SK-N-DZ (cell line): ENCODE measurements at places on chromosomes 2 and 18.
A peak's percentile ranks its signal among the peaks of the same experiment; 100 is the strongest.

GRCh38 chr2:45904267-45904945, 252.9 kb downstream of the PRKCE start:
- no peak for DNase-seq

DNA sequence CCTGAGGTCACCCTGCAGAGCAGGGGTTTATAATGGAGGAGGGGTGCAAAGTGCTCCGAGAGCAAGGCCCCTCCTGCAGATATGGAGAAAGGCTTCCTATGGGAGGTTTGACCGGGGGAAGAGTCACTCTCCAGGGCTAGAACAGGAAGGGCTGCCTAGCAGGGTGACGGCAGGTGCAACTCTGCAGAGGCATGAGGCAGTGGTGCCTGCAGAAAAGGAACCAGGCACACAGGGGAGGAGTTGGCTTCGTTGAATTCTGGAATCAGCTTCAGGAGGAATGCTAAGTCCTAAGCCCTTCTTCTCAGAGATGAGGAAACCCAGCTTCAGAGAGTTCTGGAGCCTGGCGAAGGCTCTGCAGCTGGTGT, 17.5 kb upstream of the HPCAL1 start:
- DNase-seq, result no peak

- DNase-seq, result no peak
Observed at GRCh38 chr2:11281186-11281585, 63.2 kb downstream of the ROCK2 start.

DNA sequence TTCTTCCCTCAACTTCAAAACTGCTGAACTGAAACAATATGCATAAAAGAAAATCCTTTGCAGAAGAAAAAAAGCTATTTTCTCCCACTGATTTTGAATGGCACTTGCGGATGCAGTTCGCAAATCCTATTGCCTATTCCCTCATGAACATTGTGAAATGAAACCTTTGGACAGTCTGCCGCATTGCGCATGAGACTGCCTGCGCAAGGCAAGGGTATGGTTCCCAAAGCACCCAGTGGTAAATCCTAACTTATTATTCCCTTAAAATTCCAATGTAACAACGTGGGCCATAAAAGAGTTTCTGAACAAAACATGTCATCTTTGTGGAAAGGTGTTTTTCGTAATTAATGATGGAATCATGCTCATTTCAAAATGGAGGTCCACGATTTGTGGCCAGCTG, 8.4 kb downstream of the HOXD8 start:
- no peak for DNase-seq

DNA sequence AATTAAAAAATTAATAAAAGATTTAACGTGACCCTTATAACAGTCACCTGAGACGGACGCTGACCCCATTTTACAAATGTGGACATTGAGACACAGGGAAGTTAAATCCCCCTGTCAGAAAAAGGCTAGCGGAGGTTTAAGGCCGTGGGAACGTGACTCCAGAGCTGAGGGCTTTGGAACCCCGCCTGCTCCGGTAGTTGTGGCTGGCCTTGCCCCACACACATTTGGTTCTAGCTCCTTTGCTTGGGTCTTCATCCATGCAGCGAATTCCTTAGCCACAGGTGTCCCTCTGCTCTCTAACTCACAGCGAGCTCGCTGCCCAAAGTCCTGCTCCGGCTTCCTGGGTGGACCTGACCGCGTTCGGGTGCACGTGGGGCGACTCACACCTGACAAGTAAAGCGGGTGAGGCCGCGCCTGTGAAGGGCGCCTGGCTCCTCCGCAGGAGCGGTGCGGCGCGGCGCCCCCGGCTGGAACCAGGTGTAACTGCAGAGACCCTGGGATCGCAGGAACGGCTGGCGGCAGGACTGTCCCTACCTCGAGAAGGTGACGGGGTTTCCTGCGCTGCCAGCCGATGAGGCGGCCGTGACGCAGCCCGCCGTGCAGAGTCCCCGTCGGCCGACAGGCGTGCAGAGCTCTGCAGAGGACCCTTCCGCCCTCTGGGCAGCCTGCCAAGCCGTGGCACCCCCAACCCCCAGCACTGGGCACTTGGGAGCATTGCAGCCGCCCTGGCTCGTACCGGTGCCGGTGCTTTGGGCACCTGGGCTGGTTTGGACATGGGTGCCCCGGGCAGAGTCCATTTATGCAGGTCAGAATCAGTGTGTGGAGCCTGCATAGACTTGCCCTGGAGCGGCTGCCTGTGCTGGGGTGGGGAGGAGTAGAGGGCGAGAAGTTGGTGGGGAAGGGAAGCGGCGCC, 2.4 kb upstream of the PROC start:
- DNase-seq, result peak; percentile 55

DNA sequence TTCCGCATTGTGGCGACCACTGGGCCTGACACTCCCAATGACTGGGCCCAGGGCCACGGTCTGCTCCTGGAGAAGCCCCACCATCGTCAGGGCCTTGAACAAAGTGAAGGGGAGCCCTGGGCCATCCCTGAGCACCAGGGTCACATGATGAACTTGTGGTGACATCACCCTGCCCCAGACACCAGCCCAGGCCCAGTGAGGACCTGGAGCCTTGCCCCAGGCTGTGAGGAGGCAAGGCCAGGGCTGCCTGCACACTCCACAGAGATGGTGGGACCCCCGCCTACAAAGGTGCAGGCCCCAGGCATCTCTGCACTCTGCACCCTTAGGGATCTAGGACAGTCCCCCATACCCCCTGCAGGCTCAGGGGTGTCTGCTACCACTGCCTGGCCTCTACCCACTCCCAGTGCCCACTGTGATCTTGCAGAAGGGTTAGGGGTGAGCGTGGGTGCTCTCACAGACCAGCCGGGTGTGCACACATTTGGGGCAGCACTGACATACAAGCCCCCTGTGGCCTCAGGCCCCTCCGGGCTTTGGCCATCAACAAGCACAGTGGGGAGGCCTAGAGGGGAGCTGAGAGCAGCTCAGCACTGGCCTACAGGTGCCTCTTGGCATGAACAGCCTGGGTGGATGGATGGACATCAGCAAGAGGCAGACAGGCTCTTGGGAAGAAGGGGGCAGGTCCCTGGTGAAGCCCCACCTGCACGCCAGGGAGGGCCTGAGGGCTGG, 624.0 kb upstream of the LRRTM4 start:
- DNase-seq, result no peak

DNA sequence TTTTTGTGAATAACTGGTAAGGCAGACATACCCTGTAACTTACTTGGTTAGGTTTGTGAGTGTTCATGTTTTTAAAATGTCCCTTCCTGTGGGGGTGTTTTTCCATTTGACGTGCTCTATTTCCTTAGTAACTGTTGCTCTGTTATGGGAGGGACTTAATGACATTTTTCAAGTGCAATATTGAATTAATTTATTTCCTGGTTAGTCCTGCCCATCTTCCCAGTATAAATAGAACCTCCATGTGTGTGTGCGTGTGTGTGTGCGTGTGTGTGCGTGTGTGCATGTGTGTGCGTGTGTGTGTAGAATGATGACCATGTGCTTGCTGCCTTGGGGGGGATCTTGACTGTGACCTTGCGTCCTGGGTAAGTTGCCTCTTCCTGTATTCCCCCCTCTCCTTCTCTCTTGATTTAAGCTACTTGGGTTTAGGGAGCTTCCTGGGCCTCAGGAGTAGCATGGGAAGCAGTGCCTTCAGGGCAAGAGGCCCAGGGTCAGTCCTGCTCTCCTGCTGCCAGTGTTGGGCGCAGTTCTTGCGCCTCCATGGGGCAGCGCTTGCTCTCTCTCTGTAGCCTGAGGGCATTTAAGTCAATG, 163.9 kb downstream of the LDLRAD4 start:
- DNase-seq, result no peak

GRCh38 chr2:70926042-70926441, 9.7 kb upstream of the ATP6V1B1 start:
- DNase-seq, result no peak

- no peak for DNase-seq
Observed at GRCh38 chr2:231010201-231010730, 14.3 kb downstream of the SPATA3 start.

- no peak for DNase-seq
Observed at GRCh38 chr2:238853218-238853617, 5.3 kb downstream of the TWIST2 start.

- DNase-seq, result no peak
Observed at GRCh38 chr2:21727101-21727500, 603.3 kb downstream of the TDRD15 start.

DNA sequence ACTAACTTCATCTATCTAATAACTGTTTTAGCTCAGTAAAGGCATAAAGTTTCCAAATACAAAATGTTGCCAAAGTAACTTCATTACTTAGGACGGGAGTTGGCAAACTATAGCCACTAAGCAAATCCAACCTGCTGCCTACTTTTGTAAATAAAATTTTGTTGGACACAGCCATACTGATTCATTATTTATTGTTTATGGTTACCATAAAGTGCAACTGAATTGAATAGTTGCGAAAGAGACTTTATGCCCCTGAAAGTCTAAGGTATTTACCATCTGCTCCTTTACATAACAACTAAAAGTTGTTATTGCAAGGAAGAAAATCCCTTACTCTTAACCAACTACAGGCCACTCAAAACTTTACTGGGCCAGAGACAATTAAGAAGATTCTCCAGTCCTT, 256.7 kb upstream of the RBBP8 start:
- no peak for DNase-seq

- peak; percentile 35 for DNase-seq
Observed at GRCh38 chr2:100104718-100105677, 37.4 kb downstream of the AFF3 start.

DNA sequence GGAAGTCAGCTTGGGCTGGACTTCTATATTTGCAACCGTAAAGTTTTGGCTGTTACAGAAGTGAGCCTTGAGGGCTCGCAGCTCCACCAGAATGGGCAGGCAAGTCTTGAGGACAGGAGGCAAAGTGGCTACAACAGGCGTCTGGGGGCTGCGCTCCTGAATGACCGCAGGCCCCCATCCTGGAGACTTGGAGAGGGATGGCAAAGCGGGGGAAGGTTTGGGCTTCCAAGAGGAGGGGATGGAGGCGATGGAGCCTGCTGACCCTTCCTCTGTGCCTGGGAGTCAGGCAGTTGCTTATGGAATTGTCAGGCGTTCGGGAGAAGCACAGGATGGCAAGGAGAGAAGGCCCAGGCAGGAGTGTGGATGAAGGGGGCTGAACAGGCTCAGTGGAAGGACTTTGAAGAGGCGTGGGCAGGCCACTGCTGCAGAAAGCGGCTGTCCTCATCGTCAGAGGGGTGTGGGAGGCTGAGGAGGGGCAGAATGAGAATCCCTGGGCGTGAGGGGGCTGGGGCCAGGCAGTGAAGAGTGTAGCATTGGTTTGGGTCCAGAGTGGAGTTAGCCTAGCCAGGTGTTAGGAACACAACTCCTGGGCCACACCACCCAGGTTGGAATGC, 72.3 kb downstream of the INHBB start:
- no peak for DNase-seq

- no peak for DNase-seq
Observed at GRCh38 chr2:46805401-46805951, 110.1 kb downstream of the MCFD2 start.

- DNase-seq, result no peak
Observed at GRCh38 chr18:76948345-76948744, 126.0 kb downstream of the ZNF236 start.

DNA sequence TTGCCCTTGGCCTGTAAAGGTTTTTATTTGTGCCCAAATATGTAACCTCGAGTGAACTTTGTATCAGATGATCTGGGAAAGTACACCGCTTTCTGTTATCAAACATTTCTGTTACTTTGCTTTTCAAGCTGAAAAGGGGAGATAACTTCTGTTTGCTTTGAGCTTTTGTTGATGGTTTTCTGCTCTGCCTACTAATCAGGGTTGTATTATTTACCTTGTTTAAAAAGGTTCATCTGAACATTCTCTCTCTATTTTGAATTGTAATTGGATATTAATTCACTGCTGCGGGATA, 79.4 kb downstream of the XRCC5 start:
- no peak for DNase-seq

DNA sequence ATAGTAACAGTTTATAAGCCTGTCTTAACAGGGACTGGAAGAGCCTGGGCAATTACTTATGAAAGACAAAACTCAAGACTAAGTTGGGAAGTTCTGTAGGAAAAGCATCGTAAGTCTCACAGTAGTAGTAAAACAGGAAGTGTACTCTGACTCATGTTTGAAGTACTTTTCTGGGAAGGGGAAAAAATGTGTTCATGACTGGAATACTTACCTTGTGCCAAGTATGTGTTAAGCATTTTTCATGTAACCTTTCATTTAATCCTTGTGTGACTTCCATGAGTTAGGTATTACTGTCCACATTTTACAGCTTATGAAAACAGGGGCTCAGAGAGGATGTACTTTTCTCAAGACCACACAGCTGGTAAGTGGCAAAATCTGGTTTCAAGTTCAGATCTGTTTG, 13.7 kb upstream of the SKOR2 start:
- no peak for DNase-seq

- DNase-seq, result peak; percentile 66
Observed at GRCh38 chr2:106885971-106886915, at the start of gene ST6GAL2. Gene ST6GAL2, minus strand, starts transcription at chr2:106886167. Its CDS starts 42,190 bp downstream, at chr2:106843977.

DNA sequence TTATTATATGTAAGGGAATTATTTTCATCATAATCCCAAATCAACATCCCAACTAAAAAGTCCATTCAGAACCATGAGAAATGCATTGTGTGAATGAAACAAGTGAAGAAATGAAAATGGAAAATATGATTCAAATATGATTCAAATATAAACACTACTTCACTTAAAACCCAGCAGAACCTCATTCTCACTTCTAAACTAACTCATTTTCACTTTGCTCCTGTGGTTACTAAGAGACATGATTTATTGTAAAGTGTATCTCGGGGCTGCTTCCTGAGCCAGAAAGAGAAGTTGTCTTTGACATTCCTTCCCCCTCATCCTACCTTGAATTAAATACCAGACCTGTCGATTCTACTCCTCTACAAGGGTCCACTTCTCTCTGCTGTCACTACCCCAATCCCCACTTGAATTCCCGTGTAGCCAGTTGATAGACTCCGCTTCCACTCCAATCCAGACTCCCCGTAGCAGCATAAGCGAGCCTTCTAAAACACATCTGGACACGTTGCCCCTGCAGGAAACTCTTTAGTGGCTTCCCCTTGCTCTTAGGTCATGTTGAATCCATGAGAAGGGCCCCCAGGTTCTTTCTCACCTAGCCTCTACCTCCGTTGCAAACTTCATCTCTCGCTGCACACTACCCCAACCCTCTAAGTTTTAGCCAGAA, 697.0 kb upstream of the ID2 start:
- DNase-seq, result no peak

- no peak for DNase-seq
Observed at GRCh38 chr2:190535121-190535439, 558 bp upstream of the NEMP2 start.

DNA sequence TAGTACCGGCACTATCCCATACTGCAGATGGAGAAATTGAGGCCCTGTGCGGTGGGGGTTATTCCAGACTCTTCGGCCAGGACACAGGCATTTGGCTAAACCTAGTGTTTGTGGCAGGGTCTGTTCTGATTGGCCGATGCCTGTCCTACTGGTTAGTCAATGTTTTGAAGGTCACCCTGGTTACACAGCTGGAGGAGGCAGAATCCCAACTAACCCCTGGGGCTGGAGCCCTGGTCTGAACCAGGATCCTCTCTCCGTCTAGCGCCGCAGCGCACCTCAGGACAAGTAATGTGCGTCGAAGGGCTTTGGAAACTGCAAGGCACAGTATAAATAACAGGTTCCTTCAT, 19.4 kb downstream of the TEX44 start:
- no peak for DNase-seq

DNA sequence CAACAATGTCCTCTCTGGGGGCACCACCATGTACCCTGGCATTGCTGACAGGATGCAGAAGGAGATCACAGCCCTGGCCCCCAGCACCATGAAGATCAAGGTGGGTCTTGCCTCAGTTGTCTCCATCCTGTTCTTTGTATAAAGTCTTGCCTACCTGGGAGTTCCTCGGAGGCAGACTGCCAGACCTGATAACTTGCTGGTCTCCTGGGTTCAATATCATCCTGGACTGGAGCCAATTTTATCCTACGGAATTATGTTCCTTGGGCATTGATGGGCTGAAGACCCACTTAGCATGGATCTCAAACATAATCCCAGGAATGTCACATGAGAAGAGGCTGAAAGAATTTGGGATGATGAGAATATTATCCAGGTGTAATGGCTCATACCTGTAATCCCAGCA, 10.0 kb upstream of the DGUOK start:
- DNase-seq, result no peak
